ENCODE measurements at places on chromosomes 12 and 14.
A peak's percentile ranks its signal among the peaks of the same experiment; 100 is the strongest.

DNA sequence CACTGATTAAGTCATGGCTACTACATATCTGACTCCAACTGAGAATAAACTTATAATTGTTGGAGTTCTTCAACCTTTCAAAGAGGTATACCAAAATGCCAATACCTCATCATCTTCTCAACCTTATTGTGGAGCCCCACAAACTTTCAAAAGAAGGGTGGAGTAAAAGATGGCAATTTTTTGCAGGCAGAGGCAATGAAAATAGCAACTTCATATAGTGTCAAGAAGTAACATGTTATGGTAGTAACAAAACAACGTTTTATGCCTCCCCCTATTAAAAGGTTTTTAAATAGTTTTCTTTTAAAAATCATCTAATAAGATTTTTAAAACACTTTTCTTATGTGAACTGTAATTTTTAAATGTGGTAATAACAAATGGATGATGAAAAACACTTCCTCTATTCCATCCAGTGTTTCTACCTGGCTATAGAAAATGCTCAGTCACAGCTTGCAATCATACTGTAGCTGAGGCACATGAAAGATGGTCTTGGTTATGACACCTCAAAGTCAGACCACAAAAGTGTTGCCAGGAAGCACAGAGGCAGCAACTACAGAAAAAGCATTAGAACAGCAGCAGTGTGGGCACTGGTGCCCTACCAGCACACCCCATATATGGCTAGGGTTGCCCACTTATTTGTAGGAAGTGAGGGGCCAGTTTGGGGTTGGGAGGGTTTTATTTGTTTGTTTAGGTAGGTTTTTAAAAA, 7.0 kb downstream of the PPP1R12A start:
- DNase-seq: no peak

DNA sequence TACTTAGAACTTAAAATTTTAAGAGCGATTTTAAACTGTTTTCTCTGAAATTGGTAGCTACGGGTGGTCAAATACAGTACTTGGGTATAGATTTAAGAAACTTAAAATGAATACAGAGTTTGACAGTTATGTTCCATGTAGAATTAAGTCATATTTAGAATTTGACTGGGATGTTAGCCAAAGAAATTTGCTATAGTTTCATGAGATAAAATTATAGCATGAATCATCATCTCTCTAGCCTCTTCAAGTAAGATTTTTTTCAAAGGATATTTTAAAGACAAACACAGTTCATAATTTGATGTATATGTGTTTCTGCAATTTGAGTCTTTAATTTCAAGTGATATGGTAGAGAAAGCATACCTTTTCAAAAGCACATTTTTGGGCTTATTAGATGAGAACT, 41.0 kb downstream of the ZCRB1 start:
- DNase-seq: no peak

DNA sequence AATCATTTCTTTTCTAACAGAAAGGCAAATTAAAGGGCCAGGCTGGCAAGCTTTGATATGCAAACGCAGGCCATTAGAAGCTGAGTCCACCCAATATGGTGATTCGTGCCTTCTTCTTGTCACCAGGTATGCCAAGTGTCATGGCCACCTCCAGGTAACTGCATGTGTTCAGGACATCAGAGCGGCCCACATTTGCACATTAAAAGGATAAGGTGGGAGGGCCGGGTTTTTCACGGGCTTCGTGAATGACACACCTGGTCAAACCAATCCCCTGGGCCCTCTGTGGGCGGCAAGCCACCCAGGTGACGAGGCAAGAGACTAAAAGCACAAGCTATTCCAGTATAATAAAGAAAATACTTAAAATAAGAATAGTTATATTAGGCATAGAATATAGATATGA, 75.9 kb upstream of the TSPAN11 start:
- DNase-seq: no peak

DNA sequence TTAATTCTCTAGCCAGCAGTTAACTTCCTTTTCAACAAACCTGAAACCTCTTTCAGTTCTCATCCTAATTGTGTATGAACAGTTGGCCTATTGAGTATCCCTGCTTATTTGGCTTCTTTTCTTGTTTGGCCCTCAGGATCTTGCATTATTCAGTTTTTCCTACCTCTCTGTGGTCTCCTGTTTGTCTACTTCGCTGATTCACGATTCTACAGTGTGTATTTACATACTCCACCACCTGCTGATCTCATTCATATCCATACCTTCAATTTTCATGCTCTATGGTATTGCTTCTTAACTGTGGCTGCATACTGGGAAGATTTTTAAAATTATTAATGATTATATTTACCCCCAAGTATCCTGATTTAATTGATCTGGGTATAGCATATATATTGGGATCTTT, 56.4 kb downstream of the RASSF9 start:
- no peak for DNase-seq

GRCh38 chr14:91063119-91063518, 2.7 kb upstream of the RPS6KA5 start:
- DNase-seq: no peak

DNA sequence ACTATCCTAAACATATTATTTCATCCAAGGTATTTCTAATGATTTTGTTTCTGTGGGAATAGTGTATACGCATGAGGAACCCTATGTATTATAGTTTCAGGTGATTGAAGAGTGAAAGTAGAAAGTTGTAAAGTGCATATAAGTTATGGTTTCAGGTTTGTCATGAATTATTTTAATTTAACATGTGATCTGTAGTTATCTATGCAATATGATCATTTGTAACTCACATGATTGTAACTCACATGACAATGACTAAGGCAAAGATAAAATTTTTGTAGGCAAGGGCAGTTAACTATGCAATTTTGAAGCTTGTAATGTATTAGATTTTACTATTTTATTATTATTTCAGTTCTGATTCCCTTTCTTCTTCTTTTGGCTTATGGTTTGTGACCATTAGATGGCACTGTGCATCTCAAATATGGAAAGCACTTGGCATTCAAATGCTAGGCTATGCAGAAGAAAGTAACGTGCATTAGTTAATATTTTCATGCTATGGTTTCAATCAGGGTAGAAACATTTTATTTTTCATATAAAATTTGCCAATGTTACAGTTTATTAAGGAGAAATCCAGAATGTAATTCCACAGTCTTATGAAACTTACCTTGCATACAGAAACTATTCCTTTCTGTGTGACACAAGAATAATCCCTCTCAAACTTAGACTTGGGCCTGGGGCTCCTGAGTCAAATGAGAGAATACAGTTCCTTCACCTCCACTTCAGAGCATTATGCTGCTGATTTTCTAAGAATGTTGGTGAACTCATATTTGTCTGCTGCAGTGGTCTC, 15.8 kb upstream of the TMEM30B start:
- no peak for DNase-seq

DNA sequence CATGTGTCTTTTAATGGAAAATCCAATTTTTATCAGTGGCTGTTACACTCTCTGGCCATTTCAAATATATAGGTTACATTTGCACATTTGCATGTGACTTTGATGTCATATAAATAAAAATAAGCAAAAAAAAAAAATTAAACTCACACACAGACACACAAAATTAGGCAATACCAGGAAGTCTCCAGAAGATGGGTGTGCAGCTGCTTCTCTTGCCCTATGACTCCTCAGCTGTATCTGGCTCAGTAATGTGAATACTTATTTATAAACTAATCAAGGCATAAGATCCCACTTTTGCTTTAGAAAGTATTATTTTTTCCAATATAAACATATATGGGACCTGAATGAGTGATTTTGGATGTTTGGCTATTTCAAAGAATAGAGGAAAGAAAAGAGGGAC, 461.1 kb downstream of the LRIG3 start:
- DNase-seq: no peak

- no peak for DNase-seq
These were observed 62.3 kb upstream of the PPP1R12A start for GRCh38 chr12:79997096-79997791.

- no peak for DNase-seq
These were observed 1046.6 kb upstream of the USP15 start for GRCh38 chr12:61213646-61214045.

DNA sequence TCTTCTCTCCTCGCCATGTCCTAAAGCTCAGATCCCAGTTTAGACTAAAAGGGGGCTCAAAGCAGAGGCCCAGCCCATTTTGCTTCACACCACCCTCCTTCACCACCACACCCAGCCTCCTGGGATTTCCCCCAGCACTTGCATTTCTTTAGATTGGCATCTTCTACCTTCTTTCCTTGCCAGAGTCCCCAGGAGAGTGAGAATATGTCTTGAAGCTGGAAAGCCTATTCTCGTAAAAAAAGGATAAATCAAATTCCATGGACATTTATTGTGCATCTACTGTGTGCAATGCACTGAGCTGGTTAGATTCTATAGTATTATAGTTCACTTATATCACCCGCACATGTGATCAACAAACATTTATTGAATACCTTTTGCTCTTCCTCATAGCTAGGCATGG, 10.2 kb downstream of the FBXW8 start:
- DNase-seq: no peak

DNA sequence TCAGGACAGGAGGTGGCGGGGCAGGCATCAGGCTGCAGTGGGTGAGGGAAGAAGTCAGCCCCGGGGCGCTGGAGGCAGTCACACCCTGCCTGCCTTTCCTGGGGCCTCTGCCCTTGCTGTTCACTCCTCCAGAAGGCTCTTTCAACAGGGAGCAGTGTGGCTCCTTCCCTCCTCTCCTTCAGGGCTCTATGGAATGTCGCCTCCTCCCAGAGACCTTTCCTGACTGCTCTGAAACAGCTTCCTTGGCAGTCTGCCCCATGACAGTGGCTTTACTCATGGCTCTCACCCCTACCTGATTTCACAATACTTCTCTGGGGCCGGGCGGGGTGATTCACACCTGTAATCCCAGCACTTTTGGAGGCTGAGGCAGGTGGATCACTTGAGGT, 7.1 kb downstream of the RHOF start:
- no peak for DNase-seq

DNA sequence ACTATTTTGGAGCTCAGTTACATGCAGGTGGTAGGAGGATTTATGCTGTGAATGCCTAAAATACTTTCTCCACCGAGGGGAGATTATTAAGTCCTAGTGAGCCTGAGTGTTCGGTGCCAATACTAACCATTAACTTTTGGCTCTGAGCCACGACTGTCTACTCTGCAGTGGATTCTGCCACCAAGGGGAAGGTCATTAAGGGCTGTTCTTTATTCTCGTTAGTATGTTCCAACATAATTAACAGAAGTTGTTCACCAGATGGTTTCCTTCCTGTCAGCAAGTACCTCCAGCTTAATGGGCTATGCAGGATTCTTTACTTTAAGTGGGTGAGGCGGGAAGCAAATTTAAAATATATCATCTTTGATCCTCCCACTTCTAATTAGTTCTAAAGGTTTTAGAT, 326.3 kb downstream of the BMP4 start:
- DNase-seq: no peak

- DNase-seq: no peak
These were observed 48.9 kb downstream of the SMOC1 start for GRCh38 chr14:69928111-69928523.

- no peak for DNase-seq
These were observed 291.9 kb downstream of the FUT8 start for GRCh38 chr14:65704437-65704836.

- no peak for DNase-seq
These were observed 8.3 kb upstream of the GOLGA5 start for GRCh38 chr14:92785667-92786426.

GRCh38 chr12:92294676-92295440, 149.2 kb upstream of the BTG1 start:
- no peak for DNase-seq

GRCh38 chr14:66070542-66071319, 415.4 kb upstream of the CCDC196 start:
- DNase-seq: peak; percentile 29

GRCh38 chr12:51886021-51886710, 1.7 kb upstream of the ANKRD33 start:
- DNase-seq: no peak

DNA sequence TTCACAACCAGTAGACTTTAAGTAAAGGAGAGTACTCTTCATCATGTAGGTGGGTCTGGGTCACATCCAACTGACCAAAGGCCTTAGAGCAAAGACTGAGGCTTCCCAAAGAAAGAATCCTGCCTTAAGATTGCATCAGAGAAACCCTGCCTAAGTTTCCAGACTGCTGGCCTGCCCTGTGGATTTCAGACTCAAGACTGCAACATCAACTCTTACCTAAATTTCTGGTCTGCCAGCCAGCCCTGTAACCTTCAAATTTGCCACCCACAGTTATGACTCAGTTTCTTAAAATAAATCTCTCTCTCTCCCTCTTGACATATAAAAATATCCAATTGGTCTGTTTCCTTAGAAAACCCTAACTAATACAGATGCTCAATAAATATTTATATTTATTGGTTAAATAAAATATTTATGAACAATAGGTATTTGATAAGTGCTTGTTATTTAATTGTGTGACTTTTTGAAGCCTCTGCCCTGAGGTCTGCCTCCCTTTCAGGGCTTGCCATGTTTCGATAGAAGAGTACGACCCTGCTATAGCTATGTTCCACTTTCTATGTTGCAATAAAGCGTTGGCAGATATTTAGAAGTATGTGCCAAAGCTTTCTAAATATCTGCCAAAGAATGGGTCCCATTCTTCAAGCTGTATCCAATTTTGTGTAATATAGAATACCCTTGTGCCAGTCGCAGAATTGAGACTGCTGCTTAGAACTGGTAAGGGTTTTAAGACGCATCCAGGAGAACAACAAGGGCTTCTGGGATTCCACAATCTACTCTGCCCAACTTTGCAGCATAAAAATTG, 65.7 kb downstream of the TMEM30B start:
- no peak for DNase-seq

GRCh38 chr14:51650716-51651387, 858 bp upstream of the FRMD6 start:
- no peak for DNase-seq

DNA sequence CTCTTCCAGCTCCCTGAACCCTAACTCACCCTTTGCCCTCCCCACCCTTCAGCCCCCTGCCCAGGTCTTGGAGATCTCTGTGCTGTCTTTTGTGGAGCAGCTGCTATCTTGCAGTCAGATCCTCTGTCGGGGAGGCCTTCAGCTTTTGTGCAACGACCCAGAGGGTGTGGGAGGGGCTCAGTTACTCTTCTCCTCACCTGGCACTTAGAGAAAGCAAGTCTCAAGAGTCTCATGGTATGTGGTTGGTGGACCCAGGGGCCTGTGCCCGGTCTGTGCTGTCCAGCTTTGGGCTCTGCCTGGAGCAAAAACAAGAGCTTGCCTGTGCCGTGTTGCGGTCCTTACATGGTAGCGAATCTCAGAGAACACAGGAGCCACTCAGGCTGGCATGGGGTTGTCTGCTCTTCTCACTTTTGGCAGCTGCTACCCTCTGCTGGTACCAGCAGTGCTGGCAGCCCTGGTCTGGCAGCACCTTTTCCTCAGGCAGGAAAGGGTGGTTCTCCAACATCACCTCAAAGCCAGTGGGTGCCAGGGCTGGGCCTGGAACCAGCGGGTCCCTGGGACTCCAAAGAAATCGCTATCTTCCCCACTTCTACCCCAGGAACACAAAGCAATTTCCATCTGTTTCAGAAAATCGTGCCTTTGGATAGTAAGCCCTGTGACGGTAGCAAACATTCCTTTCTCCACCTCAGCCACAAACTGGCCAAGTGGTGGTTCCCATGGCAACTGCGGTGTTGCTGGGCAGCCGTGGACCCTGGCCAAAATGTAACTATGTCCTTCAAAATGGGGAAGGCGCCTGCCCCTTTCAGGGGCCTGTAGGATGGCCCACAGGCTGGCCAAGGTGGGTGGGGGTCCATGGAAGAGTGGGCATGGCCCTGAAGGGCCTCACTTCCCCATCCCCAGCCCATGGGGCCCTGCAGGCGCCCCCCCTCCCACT, 90.0 kb downstream of the RIN3 start:
- DNase-seq: peak; percentile 51

GRCh38 chr12:13573698-13574321, 377.3 kb downstream of the EMP1 start:
- DNase-seq: no peak

- no peak for DNase-seq
These were observed 30.4 kb upstream of the CISTR start for GRCh38 chr12:53782093-53782703.

- DNase-seq: no peak
These were observed 392.7 kb downstream of the NPAS3 start for GRCh38 chr14:33331176-33331949.
